ENCODE measurements at places on chromosomes 1 and 21. TPM values are rescaled to one million over a fixed set of nuclear protein-coding genes. Genes with fewer than 3 reads are reported as not detected.

GRCh38 chr1:61132645-61133334, 50.4 kb downstream of the NFIA start:
- H3K36me3 ChIP-seq: no peaks in the 10 kb centered on the region
- H3K27ac ChIP-seq: no peak overlapping the region
- peaks cover 8% of the 10 kb centered on the region for H3K27me3 ChIP-seq
- no peak overlapping the region for H3K4me3 ChIP-seq

DNA sequence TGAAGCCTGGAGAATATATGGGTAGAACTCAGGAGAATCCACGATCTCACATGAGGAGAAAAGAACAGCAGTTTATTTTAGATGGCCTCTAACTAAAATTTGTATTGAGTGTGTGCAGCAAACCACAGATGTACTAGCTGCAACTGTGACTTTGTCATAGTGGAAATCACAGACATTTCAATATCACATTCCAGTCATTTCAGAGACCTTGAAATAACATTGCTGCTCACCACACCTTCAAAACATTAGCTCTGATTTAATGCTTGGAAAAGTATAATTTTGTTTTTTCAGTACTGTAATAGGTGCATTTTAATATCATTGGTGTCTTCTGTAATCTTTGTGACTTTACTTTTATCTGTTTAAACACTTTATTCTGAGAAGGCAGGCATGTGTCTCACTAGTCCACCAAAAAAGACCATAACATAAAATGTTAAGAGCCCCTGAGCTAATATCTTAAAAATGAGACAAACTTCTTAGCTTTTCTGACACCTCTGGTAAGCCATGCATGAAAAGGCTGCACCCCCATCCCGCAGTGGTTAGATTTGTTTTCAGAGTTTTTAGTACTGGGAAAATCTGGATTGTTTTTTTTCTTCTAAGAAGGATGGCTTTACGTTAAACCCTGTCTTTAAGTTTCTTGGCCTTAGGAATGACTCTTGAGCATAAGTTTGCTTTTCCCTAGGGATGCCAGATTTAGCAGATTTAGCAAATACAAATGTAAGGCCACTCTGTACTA, 30.1 kb downstream of the KCNJ15 start:
- H3K27ac ChIP-seq: no peak overlapping the region
- no peak overlapping the region for H3K4me3 ChIP-seq
- H3K36me3 ChIP-seq: no peaks in the 10 kb centered on the region
- DNase-seq: no peak
- no peaks in the 10 kb centered on the region for H3K4me1 ChIP-seq

DNA sequence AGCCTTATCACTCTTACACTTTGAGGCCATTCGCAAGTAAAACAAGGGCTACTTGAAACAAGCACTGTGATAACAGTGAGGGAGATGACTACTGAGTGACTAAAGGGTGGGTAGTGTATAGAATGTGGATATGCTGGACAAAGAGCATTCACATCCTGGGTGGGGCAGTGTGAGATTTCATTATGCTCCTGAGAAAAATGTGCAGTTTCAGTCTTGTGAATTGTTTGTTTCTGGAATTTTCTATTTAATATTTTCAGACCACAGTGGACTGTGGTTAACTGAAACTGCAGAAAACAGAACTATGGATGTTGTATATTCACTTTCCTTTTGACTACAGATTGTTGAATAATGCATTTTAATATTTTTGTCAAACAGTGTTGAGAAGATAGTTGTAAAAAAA, 25.1 kb upstream of the B3GALT2 start:
- H3K27me3 ChIP-seq: no peaks in the 10 kb centered on the region
- H3K36me3 ChIP-seq: peaks cover 41% of the 10 kb centered on the region
- no peak for DNase-seq
- no peak overlapping the region for H3K4me3 ChIP-seq
- H3K4me1 ChIP-seq: peaks cover 12% of the 10 kb centered on the region

TMEM201 gene
- 3.5 TPM for polyA plus RNA-seq

- no peak for DNase-seq
- H3K4me1 ChIP-seq: no peaks in the 10 kb centered on the region
- H3K27ac ChIP-seq: no peak overlapping the region
- H3K36me3 ChIP-seq: no peaks in the 10 kb centered on the region
- peaks cover 69% of the 10 kb centered on the region for H3K27me3 ChIP-seq
- no peak overlapping the region for H3K4me3 ChIP-seq
Measured at GRCh38 chr1:22628698-22629444, 7.6 kb upstream of the C1QA start.

NCAM2 gene
- 0.44 TPM for polyA plus RNA-seq
